ENCODE measurements at places on chromosomes 12 and 14.

DNA sequence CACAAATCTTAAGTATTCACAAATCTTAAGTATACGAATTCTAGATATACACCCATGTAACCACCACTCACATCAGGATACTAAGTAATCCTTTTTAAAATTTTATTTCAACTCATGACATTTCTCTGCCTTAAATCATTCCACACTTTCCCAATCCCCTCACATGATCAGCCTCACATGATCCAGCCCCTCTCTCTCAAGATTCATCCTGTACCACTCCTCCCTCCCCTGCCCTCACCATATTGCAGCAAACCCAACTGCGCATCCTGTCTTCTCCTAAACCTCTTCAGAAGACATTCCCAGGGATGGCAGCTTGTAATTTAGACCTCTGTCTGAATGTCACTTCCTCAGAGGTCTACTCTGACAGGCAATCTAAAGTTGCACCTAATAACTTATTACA, 1.7 kb upstream of the EIF4B start:
- DNase-seq = no peak

DNA sequence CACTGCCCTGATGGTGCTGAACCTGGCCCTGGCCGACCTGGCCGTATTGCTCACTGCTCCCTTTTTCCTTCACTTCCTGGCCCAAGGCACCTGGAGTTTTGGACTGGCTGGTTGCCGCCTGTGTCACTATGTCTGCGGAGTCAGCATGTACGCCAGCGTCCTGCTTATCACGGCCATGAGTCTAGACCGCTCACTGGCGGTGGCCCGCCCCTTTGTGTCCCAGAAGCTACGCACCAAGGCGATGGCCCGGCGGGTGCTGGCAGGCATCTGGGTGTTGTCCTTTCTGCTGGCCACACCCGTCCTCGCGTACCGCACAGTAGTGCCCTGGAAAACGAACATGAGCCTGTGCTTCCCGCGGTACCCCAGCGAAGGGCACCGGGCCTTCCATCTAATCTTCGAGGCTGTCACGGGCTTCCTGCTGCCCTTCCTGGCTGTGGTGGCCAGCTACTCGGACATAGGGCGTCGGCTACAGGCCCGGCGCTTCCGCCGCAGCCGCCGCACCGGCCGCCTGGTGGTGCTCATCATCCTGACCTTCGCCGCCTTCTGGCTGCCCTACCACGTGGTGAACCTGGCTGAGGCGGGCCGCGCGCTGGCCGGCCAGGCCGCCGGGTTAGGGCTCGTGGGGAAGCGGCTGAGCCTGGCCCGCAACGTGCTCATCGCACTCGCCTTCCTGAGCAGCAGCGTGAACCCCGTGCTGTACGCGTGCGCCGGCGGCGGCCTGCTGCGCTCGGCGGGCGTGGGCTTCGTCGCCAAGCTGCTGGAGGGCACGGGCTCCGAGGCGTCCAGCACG, 4.7 kb downstream of the LTB4R start:
- DNase-seq = peak; percentile 60

DNA sequence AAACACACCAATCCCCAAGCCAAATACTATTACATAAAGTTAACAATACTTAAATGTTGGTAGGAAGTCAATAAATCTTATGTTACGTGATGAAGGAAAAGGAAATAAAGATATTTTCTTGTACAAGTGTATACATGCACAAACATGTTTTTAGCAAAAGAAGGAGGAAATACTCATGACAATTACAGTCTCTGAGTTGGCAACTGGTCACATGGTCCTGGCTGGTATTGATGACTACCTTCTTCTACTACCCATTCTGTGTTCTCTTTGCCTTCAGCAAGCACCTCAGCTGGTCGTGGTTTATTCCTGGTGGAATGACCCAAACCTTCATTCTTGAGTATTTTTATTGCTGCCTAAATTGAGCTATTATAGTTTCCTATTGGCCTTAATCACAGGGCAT, 84.8 kb downstream of the PLBD1 start:
- DNase-seq = no peak

DNA sequence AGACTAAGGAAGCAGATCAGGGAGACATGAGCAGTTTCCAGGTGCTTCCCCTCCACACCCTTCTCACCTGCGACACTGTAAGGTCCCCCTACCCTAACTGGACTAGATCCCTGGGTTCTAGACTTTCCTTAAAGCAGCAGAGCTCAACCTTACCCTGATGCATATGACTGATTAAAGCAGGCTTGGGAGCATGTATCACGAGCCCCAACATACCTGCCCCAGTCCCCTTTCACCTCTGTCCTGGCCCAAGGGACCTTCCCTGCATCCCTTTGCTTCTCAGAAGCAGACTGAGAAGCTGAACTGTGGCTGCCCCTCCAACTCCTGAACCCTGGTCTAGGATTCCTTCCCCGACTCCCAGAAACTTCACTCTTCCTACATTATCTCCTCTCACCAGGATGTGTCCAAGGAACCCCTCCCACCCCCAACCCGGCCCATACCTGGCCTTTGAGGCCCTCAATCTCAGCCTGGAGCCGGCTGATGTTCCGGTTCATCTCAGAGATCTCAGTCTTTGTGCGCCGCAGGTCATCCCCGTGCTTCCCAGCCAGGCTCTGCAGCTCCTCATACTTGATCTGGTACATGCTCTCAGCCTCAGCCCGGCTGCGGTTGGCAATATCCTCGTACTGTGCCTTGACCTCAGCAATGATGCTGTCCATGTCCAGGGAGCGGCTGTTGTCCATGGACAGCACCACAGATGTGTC, 5.4 kb downstream of the KRT8 start:
- no peak for DNase-seq

DNA sequence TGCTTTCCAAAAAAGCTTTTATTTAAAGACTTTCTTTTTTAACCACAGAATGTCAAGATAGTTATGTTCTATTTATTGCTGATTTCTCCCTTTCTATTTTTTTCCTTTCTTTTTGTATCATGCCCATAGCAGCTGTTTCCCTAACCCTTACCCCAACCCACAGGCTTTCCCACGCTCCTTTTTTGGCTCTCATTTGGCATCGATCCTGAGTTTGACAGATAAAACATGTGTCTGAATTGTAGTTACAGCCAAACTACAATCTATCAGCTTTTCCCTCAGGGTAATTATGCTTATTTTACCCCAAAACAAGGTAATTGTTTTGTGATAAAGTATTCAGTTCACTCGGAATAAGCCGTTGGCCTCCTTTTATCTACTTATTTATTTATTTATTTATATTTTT, 46.7 kb downstream of the PDE3A start:
- no peak for DNase-seq

- DNase-seq = no peak
Measured at GRCh38 chr12:41980390-41980789, 164.3 kb downstream of the GXYLT1 start.

DNA sequence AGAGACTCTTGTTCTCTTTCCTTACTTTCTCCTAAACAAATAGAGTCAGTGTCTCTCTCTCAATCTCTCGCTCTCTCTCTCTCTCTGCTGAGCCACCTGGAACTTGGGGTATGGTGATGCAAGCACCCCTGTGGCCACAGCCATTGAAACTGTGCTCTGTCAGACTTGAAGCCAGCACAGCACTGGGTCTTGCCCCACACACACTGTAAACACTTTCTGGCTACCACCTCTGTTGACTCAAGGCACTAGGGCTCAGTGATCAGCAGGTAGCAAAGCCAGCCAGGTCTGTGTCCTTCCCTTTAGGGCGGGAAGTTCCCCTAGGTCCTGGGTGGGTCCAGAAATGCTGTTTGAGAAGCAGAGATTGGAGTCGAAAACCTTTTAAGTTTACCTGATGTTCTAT, 125.9 kb upstream of the GARIN6 start:
- no peak for DNase-seq

- DNase-seq = no peak
Measured at GRCh38 chr12:32402170-32402569, 2.8 kb downstream of the FGD4 start.

DNA sequence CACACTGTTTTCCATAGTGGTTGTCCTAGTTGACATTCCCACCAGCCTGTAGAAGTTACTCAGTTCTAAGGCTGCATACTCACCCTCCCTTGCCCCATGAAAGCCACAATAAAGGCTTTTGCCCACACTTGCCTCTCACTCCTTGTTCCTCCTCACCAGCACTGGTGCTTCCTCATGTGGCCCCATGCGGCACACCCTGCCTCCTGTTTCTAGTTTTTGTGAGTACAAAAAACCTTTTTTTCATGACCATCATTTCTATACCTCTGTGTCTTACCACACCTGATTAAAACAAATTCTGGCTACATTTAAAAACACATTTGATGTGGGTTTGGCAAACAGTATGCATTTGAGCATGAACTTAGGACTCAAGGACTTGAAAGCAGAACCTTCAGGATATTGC, 40.7 kb upstream of the RIN3 start:
- DNase-seq = no peak

DNA sequence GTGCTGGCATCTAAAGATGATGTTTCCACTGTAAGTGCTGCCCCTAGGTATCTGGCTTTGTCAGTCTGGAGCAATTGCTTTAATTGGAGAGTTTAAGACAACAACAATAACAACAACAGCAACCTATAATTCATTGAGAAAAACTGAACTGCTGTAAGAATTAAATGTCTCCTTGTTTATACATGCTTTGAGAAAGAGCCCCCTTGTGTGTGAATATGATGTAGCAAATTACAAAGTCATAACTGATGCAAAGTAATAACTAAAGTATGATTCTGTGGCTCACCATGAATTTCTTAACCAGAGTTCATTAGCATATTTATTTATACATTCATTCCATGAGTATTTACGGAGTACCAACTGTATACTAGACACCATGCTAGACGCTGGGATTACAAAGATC, 59.2 kb upstream of the PRIMA1 start:
- DNase-seq = no peak

GRCh38 chr12:102462795-102463465, 17.4 kb downstream of the IGF1 start:
- no peak for DNase-seq

- no peak for DNase-seq
Measured at GRCh38 chr14:102508410-102508773, 1.2 kb downstream of the ANKRD9 start.

GRCh38 chr14:44895716-44896115, 66.0 kb downstream of the KLHL28 start:
- no peak for DNase-seq

- no peak for DNase-seq
Measured at GRCh38 chr14:94048691-94049624, 22.8 kb downstream of the OTUB2 start.

GRCh38 chr14:64779472-64779871, 75.2 kb downstream of the PLEKHG3 start:
- DNase-seq = no peak

- DNase-seq = no peak
Measured at GRCh38 chr14:30872602-30873001, 1.8 kb upstream of the COCH start.

DNA sequence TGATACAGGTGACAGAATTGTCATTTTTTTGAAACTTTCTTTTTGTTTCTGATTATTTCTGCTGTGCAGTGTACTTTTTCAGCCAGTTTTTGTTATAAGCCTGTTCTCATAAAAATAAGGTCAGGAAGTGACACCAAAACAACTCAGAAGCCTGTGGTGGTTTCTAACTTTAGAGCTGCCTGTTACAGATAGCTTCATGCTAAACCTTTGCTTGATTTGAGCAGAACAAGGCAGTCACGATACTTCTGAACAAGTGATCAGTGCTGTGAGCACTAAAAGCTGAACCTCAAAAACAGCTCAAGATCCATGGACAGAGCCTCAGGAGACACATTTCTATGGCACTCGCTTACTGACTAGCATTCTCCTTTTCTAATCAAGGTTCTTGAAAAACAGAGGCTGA, 82.0 kb downstream of the PRKCH start:
- no peak for DNase-seq

GRCh38 chr12:111858186-111858585, 16.2 kb downstream of the MAPKAPK5 start:
- DNase-seq = no peak

DNA sequence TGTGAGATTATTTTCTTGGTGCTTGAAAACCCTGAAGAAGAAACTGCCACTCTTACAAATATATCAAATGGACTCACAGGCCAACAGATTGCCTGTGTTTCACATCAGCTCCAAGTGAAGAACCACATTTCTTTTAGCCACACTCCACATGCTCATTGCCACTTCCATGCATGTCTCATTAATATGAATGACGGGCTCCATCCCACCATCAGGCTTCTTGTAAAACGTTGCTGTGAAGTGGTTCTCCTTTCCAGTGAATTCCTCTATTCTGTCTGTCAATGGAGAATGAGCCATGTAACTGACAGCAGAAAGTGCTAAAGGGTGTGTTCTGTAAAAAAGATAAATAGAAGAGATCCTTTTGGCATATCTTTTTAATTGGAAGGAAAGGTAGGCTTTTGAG, 188.2 kb upstream of the RMST start:
- DNase-seq = no peak

GRCh38 chr12:4607056-4607455, 41.8 kb downstream of the AKAP3 start:
- no peak for DNase-seq

DNA sequence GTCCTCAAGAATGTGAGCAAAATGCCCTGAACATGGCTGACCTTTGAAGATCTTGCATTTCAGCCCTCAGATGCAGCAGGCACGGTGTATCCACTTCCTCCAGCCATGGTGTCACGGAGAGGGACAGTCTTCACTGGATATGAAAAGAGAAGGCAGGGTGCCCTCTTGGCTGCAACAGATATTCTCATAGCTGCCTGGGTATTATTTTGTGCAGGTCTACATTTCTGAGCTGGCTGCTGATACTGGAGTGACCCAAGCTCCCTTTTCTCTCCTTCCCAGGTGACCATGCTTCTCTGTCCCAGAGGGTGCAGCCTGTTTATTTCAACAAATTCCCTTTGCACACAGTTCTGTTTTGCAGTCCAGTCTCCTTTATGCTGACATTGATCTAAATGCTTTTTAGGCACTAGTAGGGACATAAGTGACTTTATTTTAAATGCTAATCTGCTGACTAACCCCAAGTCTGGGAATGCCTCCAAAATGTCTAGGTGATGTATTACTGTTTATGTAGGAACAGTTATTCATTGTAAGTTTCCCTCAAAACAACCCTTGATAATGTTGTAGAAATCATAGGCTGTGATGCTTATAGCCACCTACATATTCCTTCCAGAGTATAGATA, 17.4 kb upstream of the PYGL start:
- no peak for DNase-seq

GRCh38 chr14:71498212-71498611, 434.0 kb upstream of the RGS6 start:
- DNase-seq = no peak

- no peak for DNase-seq
Measured at GRCh38 chr12:65586796-65587195, 237.5 kb upstream of the HMGA2 start.

- no peak for DNase-seq
Measured at GRCh38 chr14:55207832-55208231, 16.4 kb upstream of the DLGAP5 start.

DNA sequence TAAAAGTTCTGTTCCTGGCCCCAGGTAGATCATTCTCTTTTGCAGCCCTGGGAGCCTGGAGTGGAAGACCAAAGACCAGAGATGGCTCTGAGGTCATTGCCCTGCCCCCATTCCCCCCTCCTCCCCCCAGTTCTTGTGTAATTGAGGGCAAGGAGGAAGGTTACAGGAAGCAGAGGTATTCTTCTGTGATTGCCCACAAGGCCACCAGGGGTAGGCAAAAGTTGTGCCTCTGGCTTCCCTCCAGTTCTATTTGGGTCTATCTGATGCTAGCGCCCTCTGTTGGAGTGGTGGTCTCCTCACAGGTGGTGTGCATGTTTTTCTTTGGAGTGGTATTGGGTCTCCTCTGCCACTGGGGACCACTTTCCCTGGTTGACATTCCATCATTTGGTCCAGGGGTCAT, 41.2 kb upstream of the CRY1 start:
- DNase-seq = no peak
